ENCODE measurements at places on chromosomes 5 and 9. TPM values are rescaled to one million over a fixed set of nuclear protein-coding genes. Genes with fewer than 3 reads are reported as not detected.

DNA sequence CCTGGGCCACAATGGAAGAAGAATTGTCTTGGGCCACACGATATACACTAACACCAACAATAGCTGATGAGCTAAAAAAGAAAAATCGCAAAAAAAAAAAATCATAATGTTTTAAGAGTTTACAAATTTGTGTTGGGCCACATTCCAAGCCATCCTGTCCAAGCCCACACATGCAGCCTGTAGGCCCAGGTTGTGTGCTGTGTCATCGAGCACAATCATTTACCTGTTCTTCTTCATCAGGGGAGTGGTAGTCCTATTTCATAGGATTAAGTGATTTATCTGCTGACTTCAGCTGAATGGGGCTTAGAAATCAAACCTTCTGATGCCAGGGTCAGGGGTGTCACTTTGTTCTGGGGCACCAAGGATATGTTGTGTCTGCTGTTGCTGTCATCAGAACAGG is 44.6 kb upstream of the ELL2 start:
- no peak overlapping the region for H3K4me3 ChIP-seq
- H3K27me3 ChIP-seq = no peaks in the 10 kb centered on the region
- no peak for DNase-seq

DNA sequence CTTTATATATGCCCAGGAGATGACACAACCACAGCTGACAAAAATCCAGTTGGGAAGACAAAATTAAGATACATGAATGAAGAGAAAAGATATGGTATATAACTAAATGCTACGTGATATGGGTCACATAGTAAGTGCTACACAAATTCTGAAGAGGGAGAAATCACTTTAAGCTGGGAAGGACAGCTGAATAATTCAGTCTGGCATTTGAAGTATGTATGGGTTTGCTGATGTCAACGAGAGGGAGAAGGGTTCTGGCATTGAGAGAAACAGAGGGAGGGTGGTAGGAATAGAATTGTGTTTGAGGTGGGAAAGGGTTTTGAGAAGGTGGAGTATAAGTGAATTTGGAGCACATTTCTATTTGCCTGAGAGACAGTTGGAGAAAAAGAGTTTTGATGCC is 6.7 kb upstream of the SLIT3 start:
- H3K4me1 ChIP-seq = peaks cover 10% of the 10 kb centered on the region
- no peak for DNase-seq
- no peaks in the 10 kb centered on the region for H3K27me3 ChIP-seq
- no peak overlapping the region for H3K27ac ChIP-seq

DNA sequence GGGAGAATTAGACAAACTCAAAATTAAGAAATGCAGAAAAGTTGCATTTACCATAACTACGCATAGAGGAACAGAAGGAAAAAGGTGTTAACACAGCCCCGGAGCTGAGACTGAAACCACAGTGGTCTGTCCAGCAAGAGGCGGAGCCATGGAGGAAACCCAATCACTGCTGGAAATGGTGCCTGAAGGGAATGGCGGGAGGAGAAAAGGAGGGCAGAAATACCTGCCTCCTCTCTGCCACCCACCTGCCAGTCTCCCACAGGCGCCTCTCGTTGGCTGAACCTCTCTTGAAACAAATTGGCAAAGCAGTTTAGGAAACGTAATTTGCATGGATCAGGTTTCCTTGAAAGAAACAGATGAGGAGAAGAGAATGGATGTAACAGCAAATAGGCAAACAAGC is 9.7 kb upstream of the PRKACG start:
- no peaks in the 10 kb centered on the region for H3K36me3 ChIP-seq
- H3K4me3 ChIP-seq = no peak overlapping the region
- H3K27me3 ChIP-seq = no peaks in the 10 kb centered on the region
- no peaks in the 10 kb centered on the region for H3K4me1 ChIP-seq
- no peak for DNase-seq

- no peak overlapping the region for H3K4me3 ChIP-seq
- no peaks in the 10 kb centered on the region for H3K27me3 ChIP-seq
- H3K4me1 ChIP-seq = peaks cover 13% of the 10 kb centered on the region
- DNase-seq = peak; percentile 23
Observed at GRCh38 chr9:127575875-127576778, 36.0 kb upstream of the STXBP1 start.

DNA sequence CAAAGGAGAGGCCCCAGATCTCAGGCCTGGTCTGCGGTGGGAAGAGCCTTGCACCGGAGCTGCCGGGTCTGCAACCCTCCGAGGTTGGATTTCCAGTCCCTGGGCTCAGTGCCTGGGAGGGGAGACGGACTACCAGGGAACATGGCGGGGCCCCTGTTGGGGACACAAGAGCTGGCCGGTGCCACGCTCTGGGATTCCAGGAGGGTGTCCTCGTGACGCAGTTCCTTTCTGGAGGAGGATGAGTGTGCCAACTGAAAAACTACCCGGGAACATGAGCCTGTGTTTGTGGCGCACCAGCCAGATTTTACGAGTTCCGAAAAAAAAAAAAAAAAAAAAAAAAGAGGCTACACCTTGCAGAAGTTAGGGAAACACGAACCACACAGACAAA is 9.0 kb downstream of the NRARP start:
- H3K4me1 ChIP-seq = peaks cover 23% of the 10 kb centered on the region
- H3K27ac ChIP-seq = peak overlapping the region; percentile 98
- peak overlapping the region; percentile 39 for H3K4me3 ChIP-seq
- H3K27me3 ChIP-seq = no peaks in the 10 kb centered on the region
- DNase-seq = no peak
- no peaks in the 10 kb centered on the region for H3K36me3 ChIP-seq

- H3K36me3 ChIP-seq = no peaks in the 10 kb centered on the region
- peaks cover 9% of the 10 kb centered on the region for H3K4me1 ChIP-seq
- H3K27me3 ChIP-seq = no peaks in the 10 kb centered on the region
- H3K27ac ChIP-seq = no peak within 1 kb of the TSS
Observed at GRCh38 chr9:89604729-89605464, at the start of gene GADD45G. GADD45G (plus strand) TSS chr9:89605012; CDS start chr9:89605122, 110 bp downstream.

DNA sequence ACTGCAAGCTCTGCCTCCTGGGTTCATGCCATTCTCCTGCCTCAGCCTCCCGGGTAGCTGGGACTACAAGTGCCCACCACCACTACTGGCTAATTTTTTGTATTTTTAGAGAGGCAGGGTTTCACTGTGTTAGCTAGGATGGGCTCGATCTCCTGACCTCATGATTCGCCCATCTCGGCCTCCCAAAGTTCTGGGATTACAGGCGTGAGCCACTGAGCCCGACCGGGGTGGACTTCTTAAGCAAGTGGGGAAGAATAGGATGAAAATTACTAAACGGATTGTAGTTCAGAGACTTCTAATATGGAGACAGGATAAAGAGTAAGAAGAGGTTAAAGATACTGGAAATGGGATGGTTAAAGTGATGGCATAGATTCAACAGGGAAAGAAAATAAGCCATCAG is 132.3 kb upstream of the IRX2 start:
- H3K27ac ChIP-seq = no peak overlapping the region
- H3K36me3 ChIP-seq = no peaks in the 10 kb centered on the region
- H3K4me1 ChIP-seq = no peaks in the 10 kb centered on the region
- DNase-seq = no peak
- no peak overlapping the region for H3K4me3 ChIP-seq

PCDH1 gene
- total RNA-seq = 1.5 TPM

RFX3 gene
- 4.5 TPM for total RNA-seq

CCL27 gene
- total RNA-seq = not detected

FABP6 gene
- total RNA-seq = not detected

ARSB gene
- total RNA-seq = 17.4 TPM

GAPT gene
- not detected for total RNA-seq
